HepG2 (cell line): ENCODE measurements at places on chromosomes 11 and 22.

DNA sequence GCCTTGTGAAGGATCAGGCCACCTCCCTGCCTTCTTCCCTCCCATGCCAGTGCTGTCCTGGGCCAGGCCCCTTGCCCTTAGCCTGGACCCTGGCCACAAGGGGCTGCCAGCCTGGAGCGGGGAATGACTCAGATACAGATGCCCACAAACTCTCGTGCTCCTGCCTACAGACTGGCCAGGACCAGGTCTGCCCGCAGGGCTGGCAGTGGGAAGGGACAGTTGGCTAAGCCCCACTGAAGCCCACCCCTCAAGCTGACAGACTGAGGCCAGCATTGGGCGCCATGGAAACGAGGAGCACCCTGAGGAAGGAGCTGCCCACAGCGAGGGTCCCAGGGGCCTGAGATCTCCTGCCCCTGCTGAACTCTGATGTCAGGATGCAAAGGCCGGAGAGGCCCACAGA, 14.1 kb downstream of the SCUBE1 start:
- H3K4me1 ChIP-seq: peaks cover 6% of the 10 kb centered on the region; the same call in 1 of the 2 replicates
- H3K27ac ChIP-seq: no peak overlapping the region
- H3K36me3 ChIP-seq: no peaks in the 10 kb centered on the region
- peaks cover 1% of the 10 kb centered on the region; the same call in 1 of the 2 replicates for H3K27me3 ChIP-seq
- H3K4me3 ChIP-seq: no peak overlapping the region
- no peak for DNase-seq

- no peaks in the 10 kb centered on the region for H3K4me1 ChIP-seq
- H3K27me3 ChIP-seq: no peaks in the 10 kb centered on the region
- no peak overlapping the region for H3K4me3 ChIP-seq
- DNase-seq: no peak
These were observed 175.0 kb downstream of the INSC start for GRCh38 chr11:15289723-15290122.

GRCh38 chr22:21569459-21570170, 2.1 kb downstream of the UBE2L3 start:
- H3K27ac ChIP-seq: no peak overlapping the region
- H3K27me3 ChIP-seq: no peaks in the 10 kb centered on the region
- peaks cover 3% of the 10 kb centered on the region for H3K36me3 ChIP-seq
- H3K4me1 ChIP-seq: peaks cover 71% of the 10 kb centered on the region
- DNase-seq: no peak
- peak overlapping the region; percentile 93 for H3K4me3 ChIP-seq

- H3K4me1 ChIP-seq: no peaks in the 10 kb centered on the region
- H3K36me3 ChIP-seq: no peaks in the 10 kb centered on the region
- peaks cover 1% of the 10 kb centered on the region; the same call in 1 of the 2 replicates for H3K27me3 ChIP-seq
These were observed 67.4 kb upstream of the B3GAT1 start for GRCh38 chr11:134479206-134480135.

GRCh38 chr11:64364435-64364834, 5.5 kb downstream of the RPS6KA4 start:
- peaks cover 7% of the 10 kb centered on the region for H3K4me1 ChIP-seq
- H3K36me3 ChIP-seq: peaks cover 7% of the 10 kb centered on the region
- no peaks in the 10 kb centered on the region for H3K27me3 ChIP-seq

GRCh38 chr11:12989428-12990161, 19.5 kb upstream of the RASSF10 start:
- DNase-seq: no peak
- H3K4me1 ChIP-seq: no peaks in the 10 kb centered on the region
- no peak overlapping the region for H3K27ac ChIP-seq
- no peaks in the 10 kb centered on the region for H3K27me3 ChIP-seq
- no peak overlapping the region for H3K4me3 ChIP-seq

GRCh38 chr11:119366690-119367620, 14.5 kb downstream of the USP2 start:
- no peak overlapping the region for H3K4me3 ChIP-seq
- H3K27me3 ChIP-seq: no peaks in the 10 kb centered on the region
- H3K27ac ChIP-seq: peak overlapping the region; percentile 93
- DNase-seq: no peak
- peaks cover 90% of the 10 kb centered on the region for H3K4me1 ChIP-seq

GRCh38 chr11:30758012-30758411, 171.9 kb upstream of the MPPED2 start:
- no peak for DNase-seq
- H3K4me1 ChIP-seq: no peaks in the 10 kb centered on the region
- no peaks in the 10 kb centered on the region for H3K27me3 ChIP-seq
- no peak overlapping the region for H3K4me3 ChIP-seq

- no peaks in the 10 kb centered on the region for H3K36me3 ChIP-seq
- peak; percentile 60 for DNase-seq
- H3K4me1 ChIP-seq: peaks cover 14% of the 10 kb centered on the region
- no peaks in the 10 kb centered on the region for H3K27me3 ChIP-seq
These were observed 9.5 kb upstream of the ADA2 start for GRCh38 chr22:17228725-17229126.

- peaks cover 7% of the 10 kb centered on the region; the same call in 1 of the 3 replicates for H3K27me3 ChIP-seq
- H3K4me3 ChIP-seq: no peak overlapping the region
- H3K4me1 ChIP-seq: no peaks in the 10 kb centered on the region
- H3K36me3 ChIP-seq: no peaks in the 10 kb centered on the region
- DNase-seq: no peak
These were observed 1455.1 kb downstream of the TBC1D22A start for GRCh38 chr22:48217596-48217995.

- H3K4me3 ChIP-seq: no peak overlapping the region
- no peaks in the 10 kb centered on the region for H3K36me3 ChIP-seq
- peaks cover 47% of the 10 kb centered on the region for H3K27me3 ChIP-seq
- H3K27ac ChIP-seq: no peak overlapping the region
- DNase-seq: no peak
- no peaks in the 10 kb centered on the region for H3K4me1 ChIP-seq
These were observed 14.3 kb downstream of the OR52K1 start for GRCh38 chr11:4496557-4497248.

DNA sequence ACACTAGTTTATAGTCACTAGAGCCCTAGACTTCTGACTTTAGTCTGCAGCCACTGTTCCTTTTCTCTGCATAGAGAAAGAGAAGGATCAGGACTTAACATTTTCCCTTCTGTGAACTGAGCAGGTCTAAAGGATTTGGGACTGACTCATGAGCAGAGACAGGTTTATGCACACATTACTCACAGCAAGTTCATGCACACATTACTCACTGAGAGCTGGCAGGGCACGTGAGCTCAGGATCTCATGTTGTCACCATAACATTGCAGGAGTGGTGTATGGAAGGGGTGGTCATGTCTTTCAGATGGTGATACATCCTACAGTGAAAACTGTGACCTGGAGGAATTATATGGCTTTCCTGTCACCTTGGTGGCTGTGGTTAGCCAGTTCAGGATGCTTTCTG, 56.4 kb downstream of the CEP164 start:
- peaks cover 39% of the 10 kb centered on the region for H3K36me3 ChIP-seq
- no peaks in the 10 kb centered on the region for H3K4me1 ChIP-seq
- no peak overlapping the region for H3K4me3 ChIP-seq
- no peak overlapping the region for H3K27ac ChIP-seq

GRCh38 chr11:89633135-89633705, 76.9 kb upstream of the TRIM77 start:
- DNase-seq: no peak
- H3K36me3 ChIP-seq: no peaks in the 10 kb centered on the region
- H3K27me3 ChIP-seq: no peaks in the 10 kb centered on the region
- H3K4me1 ChIP-seq: no peaks in the 10 kb centered on the region
- H3K27ac ChIP-seq: no peak overlapping the region

DNA sequence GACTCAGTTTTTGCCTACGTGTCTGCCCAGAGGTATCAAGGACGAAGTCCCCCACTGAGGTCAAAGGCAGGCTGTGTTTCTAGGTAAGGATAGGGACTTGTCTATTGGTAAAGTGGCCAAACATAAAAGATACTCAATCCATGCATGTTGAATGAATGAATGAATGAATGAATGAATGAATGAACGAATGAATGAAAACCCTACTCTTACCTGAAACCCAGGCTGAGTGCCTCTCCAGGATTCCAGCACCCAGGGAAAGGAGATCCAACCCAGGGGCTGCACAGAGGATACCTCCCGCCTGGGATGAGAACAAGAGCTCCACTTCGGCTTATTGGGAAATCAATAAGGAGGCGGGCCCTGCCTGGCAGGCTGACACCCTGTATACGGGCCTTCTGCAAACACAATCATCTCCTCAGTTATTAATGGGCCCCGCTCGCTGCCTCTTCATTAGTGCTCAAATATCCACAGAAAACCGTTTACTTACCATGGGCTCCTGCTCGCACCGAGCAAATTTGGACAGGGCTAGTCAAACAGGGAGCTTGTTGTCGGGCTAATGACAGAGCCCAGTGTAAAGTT, 177.4 kb downstream of the BUD13 start:
- H3K36me3 ChIP-seq: no peaks in the 10 kb centered on the region
- H3K27ac ChIP-seq: no peak overlapping the region
- DNase-seq: no peak
- H3K27me3 ChIP-seq: no peaks in the 10 kb centered on the region; the same call in 1 of the 2 replicates
- peaks cover 9% of the 10 kb centered on the region for H3K4me1 ChIP-seq

GRCh38 chr11:44763121-44763820, 36.5 kb downstream of the TSPAN18 start:
- no peak for DNase-seq
- no peaks in the 10 kb centered on the region for H3K36me3 ChIP-seq
- no peak overlapping the region for H3K4me3 ChIP-seq
- no peak overlapping the region for H3K27ac ChIP-seq
- no peaks in the 10 kb centered on the region for H3K4me1 ChIP-seq

GRCh38 chr11:399731-400211, 5.8 kb downstream of the PKP3 start:
- no peak overlapping the region for H3K27ac ChIP-seq
- no peaks in the 10 kb centered on the region for H3K27me3 ChIP-seq
- no peak overlapping the region for H3K4me3 ChIP-seq
- H3K36me3 ChIP-seq: peaks cover 24% of the 10 kb centered on the region; the same call in 1 of the 3 replicates

GRCh38 chr11:8913961-8914660, 3.1 kb downstream of the AKIP1 start:
- H3K4me1 ChIP-seq: peaks cover 60% of the 10 kb centered on the region
- H3K4me3 ChIP-seq: no peak overlapping the region
- no peaks in the 10 kb centered on the region for H3K27me3 ChIP-seq
- DNase-seq: peak; percentile 37
- H3K27ac ChIP-seq: peak overlapping the region; percentile 37

- H3K27me3 ChIP-seq: no peaks in the 10 kb centered on the region
- peaks cover 23% of the 10 kb centered on the region for H3K4me1 ChIP-seq
- no peak overlapping the region for H3K27ac ChIP-seq
- H3K36me3 ChIP-seq: no peaks in the 10 kb centered on the region
- no peak for DNase-seq
These were observed 20.2 kb downstream of the GAB2 start for GRCh38 chr11:78397398-78397797.

DNA sequence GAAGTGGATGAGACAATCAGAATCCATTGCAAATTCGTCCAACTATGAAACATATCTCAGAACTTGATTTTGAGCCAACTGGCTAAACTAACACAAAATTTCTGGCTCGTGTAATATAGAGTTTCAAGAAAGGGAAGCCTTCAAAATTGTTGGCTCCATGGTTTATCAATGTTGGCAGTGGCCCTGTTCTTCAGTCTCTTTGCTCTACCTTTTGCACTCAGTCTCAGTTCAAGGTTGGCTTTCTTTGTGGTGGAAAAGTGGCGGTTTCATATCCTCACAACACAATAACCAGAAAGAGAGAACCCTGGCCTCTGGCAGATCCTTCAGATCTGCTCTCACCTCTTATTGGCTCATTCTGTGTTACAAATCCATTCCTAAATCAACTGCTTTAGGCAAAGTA, 473.8 kb upstream of the API5 start:
- no peak overlapping the region for H3K27ac ChIP-seq
- H3K4me1 ChIP-seq: peaks cover 17% of the 10 kb centered on the region
- H3K27me3 ChIP-seq: no peaks in the 10 kb centered on the region
- no peak overlapping the region for H3K4me3 ChIP-seq

DNA sequence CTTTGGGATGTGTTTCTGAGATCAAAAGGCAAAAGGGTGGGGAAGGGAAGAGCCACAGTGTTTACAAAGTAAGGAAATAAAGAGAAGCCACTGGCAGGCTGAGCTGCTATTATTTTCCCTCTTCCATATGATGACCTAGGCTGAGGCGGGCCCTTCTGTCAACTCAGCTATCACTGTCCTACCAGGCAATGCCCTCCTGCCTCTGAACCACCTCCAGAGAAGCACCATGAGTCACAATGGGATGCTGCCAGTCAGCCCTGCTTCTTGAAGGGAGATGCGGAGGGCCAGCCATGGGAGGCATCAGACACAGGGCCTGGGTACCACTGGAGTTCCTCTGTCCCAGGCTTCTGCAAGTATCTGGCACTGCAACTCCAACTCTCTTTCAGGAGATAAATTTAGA, 107.9 kb upstream of the BID start:
- H3K27me3 ChIP-seq: no peaks in the 10 kb centered on the region
- H3K27ac ChIP-seq: no peak overlapping the region
- H3K4me1 ChIP-seq: no peaks in the 10 kb centered on the region
- no peak for DNase-seq
- no peak overlapping the region for H3K4me3 ChIP-seq

DNA sequence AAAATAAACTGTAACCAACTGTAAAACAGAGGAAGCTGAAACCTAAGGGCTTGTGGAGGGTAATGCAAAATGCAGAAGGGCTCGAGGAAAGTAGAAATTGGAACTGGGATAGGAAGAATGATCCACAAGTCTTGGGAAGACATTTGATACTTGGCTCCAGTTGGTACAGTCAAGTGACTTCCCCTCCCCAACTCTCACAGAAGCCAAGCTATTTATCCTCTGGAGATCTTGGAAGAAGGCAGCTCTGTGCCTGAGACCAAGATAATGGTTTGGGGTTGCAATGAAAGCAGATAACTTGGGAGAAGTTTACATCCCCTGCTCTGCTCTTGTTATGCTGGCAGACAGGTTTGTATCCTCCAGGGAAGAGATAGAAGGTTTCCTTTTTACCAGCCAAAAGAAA, 198.9 kb upstream of the ZC3H12C start:
- no peak overlapping the region for H3K4me3 ChIP-seq
- DNase-seq: no peak
- H3K36me3 ChIP-seq: no peaks in the 10 kb centered on the region
- H3K27ac ChIP-seq: no peak overlapping the region

GRCh38 chr11:121328176-121328966, 35.8 kb downstream of the SC5D start:
- no peak overlapping the region for H3K4me3 ChIP-seq
- H3K27ac ChIP-seq: no peak overlapping the region
- H3K36me3 ChIP-seq: no peaks in the 10 kb centered on the region
- no peak for DNase-seq
- H3K27me3 ChIP-seq: no peaks in the 10 kb centered on the region

DNA sequence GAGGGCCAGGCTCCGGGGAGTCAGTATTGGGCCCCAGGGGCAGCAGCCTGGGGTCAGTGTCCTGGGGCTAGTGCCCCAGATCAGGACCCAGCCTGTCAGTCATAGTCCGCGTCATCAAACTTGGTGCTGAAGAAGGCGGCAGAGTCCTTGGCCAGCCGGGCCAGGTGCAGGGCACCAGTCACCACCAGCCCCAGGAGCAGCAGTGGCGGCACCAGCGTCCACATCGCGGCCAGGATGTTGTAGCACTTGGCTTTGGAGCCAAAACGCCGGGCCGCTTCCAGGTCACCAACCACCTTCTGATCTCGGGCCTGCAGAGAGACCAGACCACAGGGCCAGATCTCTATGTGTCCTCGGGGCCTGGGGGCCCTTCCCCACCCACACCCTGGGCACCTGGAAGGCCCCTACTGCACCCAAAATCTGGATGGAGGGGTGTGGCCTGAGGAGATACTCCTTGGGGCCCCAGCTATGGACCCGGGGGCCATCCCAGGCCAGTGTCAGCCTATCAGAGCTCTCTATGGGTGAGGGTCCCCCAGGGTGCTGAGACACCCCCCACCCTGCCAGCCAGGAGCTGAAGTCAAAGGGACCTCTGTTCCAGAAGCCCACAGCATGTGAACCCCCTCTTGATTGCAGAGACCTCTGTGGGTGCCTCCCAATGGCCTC, 790 bp downstream of the IFITM5 start:
- no peak overlapping the region for H3K4me3 ChIP-seq
- no peaks in the 10 kb centered on the region for H3K36me3 ChIP-seq
- H3K27ac ChIP-seq: no peak overlapping the region
